Foreskin keratinocyte (primary cell): ENCODE measurements at places on chromosomes 3 and 15. TPM values are rescaled to one million over a fixed set of nuclear protein-coding genes. Genes with fewer than 3 reads are reported as not detected.
A peak's percentile ranks its signal among the peaks of the same experiment; 100 is the strongest.

PPP1R14D gene
- total RNA-seq = not detected in 2 replicates

RETNLB gene
- not detected in 2 replicates for total RNA-seq

SAXO2 gene
- 1.2 and 1.7 TPM in 2 replicates for total RNA-seq

DNA sequence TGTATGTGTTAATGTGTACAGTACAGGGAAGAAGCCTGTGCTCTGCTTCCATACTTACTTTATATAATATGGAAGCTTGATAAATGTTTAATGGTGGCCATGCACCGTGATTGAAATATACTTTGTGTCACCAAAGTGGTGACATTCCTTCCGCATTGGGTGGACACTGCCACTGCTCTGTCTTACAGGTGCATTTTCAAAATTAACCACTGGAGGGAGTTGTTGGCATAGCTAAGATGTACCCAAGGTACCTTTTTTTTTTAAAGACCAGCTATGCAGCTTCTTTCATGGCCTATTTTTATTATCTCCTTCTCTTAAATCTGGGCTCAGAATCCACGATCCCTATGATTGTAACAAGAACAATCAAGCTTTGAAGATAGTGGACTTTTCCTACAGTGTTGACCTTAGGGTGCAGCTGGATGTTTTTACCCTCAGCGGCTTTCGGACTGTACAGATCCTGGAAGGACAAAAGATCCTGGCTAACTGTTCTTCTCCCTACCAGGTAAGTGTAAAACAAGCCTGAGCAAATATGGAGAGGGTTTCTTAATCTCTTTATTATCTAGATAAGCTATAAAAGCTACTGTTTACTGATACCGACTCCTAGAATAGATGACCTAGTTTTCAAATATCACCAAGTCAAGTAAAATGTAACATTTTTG is 21.6 kb upstream of the PAK6 start:
- DNase-seq = peak; percentile 42

DNA sequence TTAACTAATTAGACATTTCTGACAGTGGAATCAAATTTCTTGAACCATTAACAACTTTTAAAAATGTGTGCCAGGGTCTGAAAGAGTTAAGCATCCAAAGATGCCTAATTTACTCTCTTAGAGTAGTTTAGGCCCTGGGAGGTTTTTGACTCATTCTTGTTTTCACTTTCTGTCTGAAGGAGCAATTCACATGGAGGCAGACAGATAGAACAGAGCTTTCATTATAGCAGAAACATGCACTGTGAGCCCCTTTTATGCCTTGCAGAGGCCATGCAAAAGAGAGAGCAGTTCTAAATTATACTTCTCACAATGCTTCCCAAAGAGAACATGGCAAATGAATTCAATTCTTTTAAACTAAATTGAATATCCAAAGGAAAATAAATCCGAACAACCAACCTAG is 554.8 kb downstream of the MFSD1 start:
- no peak for DNase-seq

DNA sequence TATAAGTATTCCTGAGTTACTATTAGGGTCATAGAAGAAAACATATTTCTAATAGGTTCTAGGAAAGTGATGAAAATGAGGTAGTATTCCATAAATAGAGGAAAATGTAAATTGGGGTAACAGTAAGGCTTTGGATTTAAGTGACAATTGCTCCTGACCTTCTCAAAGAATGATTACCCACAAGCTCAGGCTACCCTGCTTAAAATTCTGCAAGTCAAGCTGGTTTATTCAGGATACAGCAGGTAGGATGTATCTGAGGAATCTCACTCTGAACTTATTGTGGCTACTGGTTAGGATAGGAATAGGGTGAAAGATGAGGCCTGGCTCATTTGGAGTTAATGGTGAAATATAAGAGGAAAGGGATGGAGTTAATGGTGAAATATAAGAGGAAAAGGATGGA is 67.7 kb downstream of the CD200R1L start:
- DNase-seq = no peak

DNA sequence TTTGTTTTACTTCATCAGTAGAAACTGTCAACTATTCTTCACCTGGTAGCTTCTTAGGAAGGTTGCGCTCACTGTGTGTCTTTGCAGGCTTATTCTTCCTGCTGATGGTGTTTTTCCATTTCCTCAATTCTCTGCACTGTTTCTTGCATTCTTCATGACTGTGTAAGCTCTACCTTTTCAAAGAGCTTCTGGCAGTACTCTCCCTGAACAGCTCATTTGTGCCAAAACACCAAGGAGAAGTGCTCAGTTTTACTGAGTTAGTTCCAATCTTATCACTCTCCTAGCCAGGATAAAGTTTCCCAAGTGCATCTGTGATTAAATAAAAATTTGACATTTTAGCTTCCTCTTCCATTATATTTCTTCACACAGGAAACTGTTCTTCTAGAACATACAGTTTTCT is 339.8 kb downstream of the EPHA3 start:
- no peak for DNase-seq

DNA sequence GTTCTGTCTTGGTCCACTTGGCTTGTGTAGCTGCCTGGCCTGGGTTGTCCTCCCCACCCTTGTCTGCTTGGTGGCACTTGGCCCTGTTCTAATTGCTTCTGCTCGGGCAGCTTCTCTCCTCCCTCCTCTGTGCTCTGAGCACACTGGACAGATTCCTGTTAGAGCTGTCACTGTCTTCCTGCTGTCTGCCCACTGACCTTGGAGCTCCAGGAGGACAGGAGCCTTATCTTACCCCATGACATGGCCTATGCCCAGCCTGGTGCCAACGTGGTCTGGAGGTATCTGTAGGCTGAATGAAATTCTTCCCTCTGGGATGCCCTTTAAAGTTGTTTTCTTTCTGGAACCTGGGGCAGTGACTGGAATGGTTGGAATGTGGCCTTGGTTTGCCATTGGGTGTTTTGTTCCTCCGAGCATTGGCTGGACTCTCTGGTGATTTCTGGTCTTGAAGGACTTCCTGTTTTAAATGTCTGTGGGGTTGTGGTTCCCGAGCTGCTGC is 94.1 kb downstream of the FAM43A start:
- DNase-seq = no peak

GRCh38 chr15:38873158-38873557 is 308.5 kb upstream of the RASGRP1 start:
- no peak for DNase-seq
